ENCODE measurements at places on chromosomes 7 and 10. TPM values are rescaled to one million over a fixed set of nuclear protein-coding genes. Genes with fewer than 3 reads are reported as not detected.

JAKMIP3 gene
- 0.92 TPM for total RNA-seq

PPP3CB gene
- 66.5 TPM for total RNA-seq

GRCh38 chr10:67926951-67927350 lies 42.5 kb downstream of the SIRT1 start:
- DNase-seq, result no peak

DNA sequence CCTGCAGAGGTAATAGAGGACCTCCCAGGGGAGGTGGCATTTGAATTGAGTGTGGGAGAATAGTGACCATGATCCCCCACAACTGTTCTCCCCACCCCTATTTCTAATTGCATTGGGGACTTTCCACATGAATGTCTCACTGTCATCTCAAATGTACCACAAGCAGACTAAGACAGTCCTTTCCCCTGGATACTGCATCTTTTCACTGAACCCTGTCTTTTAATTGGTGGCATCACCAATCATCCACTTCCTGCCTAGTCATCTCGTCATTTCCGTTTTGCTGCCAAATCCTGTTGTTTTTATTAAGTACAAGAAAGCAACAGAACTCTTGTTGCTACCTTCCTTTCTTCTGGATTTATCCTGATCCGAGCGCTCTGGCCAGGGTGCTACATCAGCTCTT lies 120.3 kb downstream of the NRP1 start:
- no peak for DNase-seq

DNA sequence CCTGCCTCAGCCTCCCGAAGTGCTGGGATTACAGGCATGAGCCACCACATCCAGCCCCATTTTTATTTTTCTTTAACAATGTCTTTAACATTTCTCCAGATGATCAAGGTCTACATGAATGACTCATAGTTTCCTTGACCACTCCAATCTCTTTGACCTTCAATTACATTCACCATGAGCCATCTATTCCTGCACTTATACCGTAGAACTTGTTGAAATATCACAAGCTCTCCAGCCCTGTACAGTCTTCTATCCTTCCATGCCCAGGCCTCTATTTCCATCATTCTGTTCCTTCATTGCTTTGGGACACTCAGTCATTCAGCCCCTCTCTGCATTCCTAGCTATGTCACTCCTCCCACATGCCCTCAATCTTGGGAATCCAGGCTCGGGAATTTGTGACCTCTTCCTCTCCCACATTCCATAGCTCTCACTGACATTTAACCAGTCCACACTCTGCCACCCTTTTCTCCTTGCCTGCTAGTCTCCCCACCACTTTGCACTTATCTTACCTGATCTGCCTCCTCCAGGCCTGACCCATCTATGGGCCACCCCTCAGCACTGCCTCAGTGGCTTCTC lies 151.8 kb upstream of the STK17A start:
- DNase-seq, result no peak

PRKCQ gene
- not detected for total RNA-seq

- no peak for DNase-seq
These were observed 56.4 kb upstream of the PLPP4 start for GRCh38 chr10:120400601-120401000.

GRCh38 chr10:8463853-8464252 lies 409.4 kb downstream of the GATA3 start:
- no peak for DNase-seq

- no peak for DNase-seq
These were observed 13.0 kb downstream of the ESYT2 start for GRCh38 chr7:158816271-158816670.

ADRA2A gene
- total RNA-seq, result not detected

- peak; percentile 60 for DNase-seq
These were observed 41.1 kb downstream of the SIRT1 start for GRCh38 chr10:67925449-67926005.

EPO gene
- total RNA-seq, result not detected

DNA sequence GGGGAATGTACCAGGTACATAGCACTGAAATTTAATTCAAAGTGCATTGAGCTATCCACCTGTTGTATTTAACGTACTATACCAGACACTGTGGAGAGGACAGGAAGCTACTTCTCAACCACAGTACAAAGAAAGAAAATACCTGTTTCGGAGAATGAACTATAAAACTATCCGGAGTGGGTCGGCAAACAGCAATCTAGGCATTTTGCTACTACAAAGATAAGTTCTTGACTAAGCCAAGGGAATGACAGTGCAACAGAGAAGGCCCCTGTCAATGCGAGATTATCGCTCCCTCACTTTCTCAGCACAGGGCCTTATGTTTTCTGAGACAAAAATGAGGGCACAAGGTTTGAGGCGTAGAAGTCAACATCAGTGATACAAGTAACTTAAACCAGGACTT lies 27.4 kb downstream of the SFMBT2 start:
- DNase-seq, result no peak

ITPRID1 gene
- total RNA-seq, result not detected

DNA sequence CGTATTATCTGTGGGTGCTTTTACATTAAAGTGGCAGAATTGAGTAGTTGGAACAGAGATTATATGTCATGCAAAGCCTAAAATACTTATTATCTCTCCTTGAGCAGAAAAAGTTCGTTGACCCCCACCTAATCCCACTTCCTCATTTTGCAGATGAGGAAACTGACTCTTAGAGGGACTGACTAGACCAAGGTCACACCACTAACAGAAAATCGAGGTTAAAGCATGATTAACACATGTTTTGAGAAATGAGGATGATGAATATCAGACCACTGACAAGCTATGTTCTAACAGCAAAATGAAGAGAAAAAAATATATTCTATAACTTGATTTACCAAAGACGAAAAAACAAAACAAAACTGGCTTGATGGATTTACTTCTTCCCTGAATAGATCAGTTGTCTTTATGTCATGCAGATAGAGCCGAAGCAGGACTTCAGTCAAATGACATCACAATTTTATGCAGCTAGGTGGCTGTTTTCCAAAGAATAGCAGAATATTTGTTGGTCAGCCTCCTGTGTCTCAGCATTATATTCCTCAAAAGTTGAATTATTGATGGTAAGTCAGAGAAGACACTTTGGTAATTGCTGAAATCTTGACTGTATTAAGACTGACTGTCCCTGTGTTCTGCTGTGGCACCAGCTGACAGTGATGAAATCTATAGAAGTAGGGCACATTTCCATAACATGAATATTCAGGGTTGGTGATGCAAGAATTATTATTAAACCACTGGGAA lies 24.2 kb upstream of the SMIM30 start:
- DNase-seq, result no peak

Measured in PC-3 (cell line).